Left lobe of liver (tissue), 2 donors: ENCODE measurements at places on chromosomes 13 and 19. TPM values are rescaled to one million over a fixed set of nuclear protein-coding genes. Genes with fewer than 3 reads are reported as not detected.

GRCh38 chr13:84303035-84303434 lies 420.8 kb upstream of the SLITRK1 start:
- no peak for DNase-seq

DNA sequence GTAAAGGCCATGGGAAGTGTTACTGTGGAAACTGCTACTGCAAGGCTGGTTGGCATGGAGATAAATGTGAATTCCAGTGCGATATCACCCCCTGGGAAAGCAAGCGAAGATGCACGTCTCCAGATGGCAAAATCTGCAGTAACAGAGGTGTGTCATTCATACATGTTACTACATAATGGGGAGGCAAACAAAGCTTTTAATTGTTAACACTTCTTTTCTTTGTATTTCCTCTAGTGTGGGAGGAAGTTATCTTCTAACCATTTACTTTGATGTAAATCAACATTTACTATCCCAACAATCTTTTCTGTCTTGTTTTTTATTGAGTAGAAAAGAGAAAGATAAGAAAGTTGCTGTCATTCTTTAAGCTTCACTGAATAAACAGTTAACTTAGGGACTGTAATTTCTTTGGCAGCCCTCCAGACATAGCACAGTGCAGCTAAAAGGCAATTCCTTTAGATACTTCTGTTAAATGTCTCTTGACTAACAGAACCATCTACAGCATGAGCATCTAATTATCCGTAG lies 126.9 kb downstream of the ITGBL1 start:
- DNase-seq = no peak

DNA sequence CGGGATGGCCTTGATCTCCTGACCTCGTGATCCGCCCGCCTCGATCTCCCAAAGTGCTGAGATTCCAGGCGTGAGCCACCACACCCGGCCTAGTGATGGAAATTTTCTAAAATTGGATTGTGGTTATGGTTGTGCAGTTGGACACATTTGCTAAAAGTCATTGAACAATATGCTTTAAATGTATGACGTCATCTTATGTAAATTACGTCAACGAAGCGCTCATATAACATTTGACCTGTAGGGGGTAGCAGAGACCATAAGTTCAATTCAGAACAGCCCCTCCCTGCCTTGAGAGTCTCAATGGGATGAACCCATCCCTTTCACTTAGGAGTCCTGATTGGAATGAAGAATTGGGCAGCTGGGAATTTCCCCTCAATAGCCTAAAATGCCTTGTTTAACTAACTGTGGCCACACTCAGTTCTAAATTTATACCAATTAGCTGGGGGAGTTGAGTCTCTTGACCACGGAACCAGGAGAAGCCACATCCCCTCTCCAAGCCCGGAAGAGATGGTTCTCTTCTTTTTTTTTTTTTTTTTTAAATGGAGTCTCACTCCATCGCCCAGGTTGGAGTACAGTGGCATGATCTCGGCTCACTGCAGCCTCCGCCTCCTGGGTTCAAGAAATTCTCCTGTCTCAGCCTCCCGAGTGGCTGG lies 15.2 kb upstream of the TLE6 start:
- DNase-seq = no peak

GAPDHS gene
- total RNA-seq = not detected

GRCh38 chr19:2469102-2469914 lies 6.6 kb upstream of the GADD45B start:
- no peak for DNase-seq

DNA sequence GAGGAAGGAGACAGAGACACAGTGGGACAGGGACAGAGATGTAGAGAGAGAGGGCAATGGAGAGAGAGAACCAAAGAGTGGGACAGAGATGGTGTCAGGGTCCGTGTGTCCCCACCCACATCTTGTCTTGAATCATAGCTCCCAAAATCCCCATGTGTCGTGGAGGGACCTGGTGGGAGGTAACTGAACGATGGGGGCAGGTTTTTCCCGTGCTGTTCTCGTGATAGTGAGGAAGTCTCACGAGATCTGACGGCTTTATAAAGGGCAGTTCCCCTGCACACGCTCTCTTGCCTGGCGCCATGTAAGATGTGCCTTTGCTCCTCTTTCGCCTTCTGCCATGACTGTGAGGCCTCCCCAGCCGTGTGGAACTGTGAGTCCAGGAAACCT lies 7.5 kb upstream of the PLA2G4C start:
- DNase-seq = no peak

GRCh38 chr19:10797541-10798256 lies 38.3 kb downstream of the TMED1 start:
- DNase-seq = no peak

DNA sequence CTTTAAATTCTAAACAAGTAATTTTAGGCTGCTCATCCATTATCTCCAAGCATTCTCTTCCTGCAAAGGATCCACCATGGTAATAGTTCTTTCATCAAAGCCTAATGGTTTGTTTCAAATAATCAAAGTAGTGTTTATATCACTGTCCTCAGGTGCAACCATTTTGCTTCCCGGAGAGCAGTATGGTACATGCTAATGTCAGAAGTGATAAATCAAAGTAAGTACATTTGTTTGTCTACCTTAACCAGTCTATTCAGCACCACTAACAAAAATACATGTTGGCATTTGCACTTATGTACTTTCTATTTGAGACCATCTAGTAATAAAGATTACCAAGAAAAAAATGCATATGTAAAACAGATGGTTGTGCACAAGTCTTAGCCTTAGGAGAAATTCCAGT lies 37.5 kb downstream of the DACH1 start:
- DNase-seq = no peak

SERPINE3 gene
- total RNA-seq = not detected

GRCh38 chr13:30142486-30143211 lies 164.7 kb downstream of the KATNAL1 start:
- no peak for DNase-seq

FXYD1 gene
- 280 TPM for total RNA-seq

- no peak for DNase-seq
These were observed 112.6 kb upstream of the DACH1 start for GRCh38 chr13:71979616-71980015.

GRCh38 chr13:91212231-91212630 lies 135.3 kb upstream of the MIR17HG start:
- DNase-seq = no peak

ZNF613 gene
- 1.5 TPM for total RNA-seq

DNA sequence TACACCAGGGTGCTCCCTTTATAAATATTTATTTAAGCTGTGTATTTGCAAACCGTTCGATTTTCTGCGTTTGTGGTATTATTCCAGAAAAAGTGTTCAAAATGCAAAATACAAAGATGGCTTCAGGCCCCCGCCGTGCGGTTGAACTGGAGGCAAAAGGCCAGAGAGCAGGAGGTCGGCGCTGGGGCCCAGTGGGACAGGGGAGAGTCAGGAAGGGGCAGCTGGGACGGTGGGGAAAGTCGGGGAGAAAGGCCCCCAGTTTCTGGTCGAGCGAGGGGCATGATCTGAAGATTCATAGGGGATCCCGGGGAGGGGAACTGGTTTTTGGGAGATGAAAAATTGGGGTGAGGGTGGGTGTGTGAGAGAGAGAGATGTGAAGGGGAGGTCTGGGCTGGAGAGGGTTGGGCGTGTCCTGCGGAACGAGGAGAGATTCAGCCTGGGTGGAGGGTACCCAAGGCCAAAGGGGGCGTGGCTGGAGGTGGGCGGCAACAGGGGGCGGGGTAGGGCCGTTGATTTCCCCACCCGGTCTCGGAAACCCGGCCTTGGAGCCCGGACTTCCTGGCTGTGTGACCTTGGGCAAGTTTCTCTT lies 678 bp downstream of the ISOC2 start:
- peak; percentile 89 for DNase-seq

- DNase-seq = no peak
These were observed 6.4 kb downstream of the PCDH9 start for GRCh38 chr13:67223742-67224141.

GRCh38 chr13:112346173-112346898 lies 29.8 kb upstream of the SPACA7 start:
- no peak for DNase-seq

GRCh38 chr13:36251526-36251925 lies 37.2 kb upstream of the SOHLH2 start:
- no peak for DNase-seq

TPRX1 gene
- not detected for total RNA-seq

ENOX1 gene
- 0.18 TPM for total RNA-seq

DNA sequence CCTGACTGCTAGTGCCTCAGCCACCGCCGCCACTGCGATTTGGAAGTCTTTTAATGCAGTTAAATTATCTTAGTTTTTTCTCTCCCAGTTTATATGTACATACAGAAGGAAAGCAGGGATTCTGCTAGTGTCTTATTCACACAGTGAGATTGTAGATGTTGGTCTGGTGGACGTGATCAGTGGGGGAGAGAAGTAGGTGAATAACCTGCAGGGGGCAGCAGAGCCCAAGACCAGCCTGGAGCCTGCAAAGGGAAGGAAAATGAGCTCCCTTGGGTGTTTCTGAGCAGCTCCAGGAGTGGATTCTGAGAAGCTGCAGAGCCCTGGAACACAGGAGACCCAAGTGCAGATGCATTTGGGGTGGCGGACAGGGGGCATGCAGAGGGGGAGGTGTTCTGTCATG lies 26.3 kb downstream of the ZNF844 start:
- no peak for DNase-seq

DNA sequence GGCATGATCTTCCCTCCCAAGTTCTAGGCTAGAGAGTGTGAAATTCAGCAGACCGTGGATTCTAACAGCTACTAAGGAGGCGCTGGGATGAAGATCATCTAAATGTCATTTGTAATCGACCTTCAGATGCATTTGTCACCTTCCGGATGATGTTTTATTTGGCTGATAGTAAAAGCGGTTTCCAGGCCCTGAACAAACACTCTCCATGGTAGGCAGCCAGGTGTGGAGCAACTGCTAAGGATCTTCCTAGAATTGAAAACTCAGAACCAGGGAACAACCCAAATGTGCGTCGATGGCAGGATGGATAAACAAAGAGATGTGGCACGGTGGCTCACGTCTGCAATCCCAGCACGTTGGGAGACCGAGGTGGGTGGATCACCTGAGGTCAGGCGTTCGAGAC lies 107.2 kb upstream of the CACNA1A start:
- DNase-seq = no peak

DNA sequence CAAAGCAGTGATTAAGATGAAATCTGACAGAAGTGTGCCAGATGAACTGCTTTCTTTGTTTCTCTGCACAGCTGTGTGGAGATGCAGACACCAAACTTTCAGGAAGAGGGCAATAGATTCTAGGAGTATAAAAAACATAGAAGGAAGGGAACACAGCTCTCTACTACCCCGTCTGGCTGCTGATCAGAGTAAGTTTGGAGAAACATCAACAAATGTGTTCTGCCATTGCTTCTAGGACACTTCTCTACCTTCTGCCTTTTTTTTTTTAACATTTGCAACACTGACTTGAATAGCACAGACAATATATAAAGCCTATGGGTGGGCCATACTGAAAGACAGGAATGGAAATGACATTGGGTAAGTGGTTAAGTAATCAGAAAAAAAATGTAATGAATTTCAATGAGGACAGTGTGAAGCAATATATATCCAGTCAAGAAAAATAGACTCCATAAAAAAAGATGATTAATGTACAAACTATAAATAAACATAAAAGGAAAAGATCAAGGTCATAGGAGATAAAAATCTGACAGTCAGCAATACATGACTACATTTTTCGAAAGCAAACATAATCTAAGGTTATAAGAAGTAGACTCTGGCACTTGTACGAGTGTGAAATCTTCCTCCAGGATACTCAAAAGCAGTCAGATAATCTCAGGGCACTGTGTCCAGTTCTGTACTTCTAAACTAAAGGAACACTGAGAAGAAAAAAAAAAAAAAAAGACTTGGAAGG lies 21.4 kb downstream of the NUFIP1 start:
- DNase-seq = no peak

DNA sequence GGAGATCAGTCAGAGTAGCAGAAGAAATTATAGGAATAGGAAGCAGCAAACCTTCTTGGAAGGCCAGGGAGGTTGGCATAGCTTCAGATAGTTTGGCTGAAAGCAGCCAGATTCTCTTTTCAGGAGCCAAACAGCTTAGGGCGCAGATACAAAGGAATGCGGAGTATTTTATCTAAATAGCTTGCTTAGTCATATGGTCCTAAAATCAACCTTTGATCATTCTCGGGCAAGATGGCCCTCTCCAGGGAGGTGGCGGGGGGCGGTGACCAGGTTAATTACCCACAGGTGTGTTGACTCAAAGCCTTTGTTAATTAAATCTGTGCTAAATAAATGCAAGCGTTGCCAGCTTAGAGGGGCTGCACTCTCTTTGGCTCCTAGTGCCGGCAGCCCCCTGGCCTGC lies 12.5 kb upstream of the NCR1 start:
- DNase-seq = peak; percentile 15

FAM83E gene
- total RNA-seq = 0.18 TPM

DNA sequence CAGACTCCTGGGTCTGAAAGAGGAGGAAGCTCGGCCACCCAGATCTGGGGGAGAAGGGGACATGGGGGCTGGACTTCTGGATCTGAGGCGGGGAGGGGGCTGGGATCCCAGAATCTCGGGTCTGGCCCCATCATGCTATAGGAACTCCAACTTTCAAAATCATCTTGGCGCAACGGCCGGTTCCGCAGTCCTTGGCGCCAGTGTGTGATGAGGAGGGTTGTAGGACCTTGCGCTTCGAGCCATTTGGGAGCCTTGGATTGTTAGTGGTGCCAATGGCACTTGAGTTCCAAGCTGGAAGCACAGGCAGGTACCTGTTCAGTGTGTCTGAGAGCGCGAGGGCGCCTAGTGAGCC lies 324 bp downstream of the RUVBL2 start:
- no peak for DNase-seq

DNA sequence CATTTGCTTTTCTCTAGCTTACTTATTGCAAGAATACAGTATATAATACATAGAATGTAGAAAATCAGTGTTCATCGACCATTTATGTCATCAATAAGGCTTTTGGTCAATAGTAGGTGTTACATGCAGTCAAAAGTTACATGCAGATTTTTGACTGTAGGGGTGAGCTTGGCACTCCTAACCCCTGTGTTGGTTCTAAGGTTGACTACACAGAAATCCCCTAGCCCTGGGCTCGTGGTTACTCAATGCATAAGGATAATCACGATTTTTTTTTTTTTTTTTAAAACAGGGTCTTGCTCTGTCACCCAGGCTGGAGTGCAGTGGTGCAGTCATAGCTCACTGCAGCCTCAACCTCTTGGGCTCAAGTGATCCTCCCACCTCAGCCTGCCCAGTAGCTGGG lies 4.0 kb upstream of the NWD1 start:
- no peak for DNase-seq

DNA sequence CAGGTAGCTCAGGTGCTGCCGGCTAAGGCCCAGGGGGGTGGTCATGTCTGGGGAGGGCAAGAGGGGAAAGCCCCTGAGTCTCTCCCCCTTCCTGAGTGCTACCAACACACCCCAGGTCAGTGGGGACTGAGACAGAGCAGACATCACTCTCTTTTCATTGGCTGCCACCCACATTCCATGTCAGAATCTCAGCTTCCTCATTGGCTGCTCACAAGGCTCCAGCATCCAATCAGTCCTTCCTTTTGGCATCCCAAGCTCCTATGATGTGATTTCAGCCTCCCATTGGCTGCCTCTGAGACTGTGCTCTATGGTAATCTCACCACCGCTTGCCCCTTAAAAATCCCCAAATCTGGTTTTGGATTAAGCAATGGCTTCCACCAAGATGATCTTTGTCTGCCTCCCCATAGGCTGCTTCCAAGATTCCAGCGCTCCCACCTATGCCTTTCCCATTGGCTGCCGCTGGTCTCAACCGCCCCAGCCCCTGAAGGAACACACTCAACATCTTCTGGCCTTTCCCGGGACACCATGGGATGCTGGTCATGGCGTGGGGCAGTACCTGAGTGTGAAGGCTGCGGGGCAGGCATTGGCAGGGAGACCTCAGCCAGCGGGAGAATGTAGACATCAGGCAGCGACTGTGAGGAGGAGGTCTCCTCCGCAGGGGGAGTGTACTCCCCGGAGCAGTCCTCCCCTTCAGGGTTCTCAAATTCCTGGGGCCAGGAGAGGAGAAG lies 2.0 kb downstream of the LMTK3 start:
- DNase-seq = no peak

GRCh38 chr13:77029436-77029835 lies 2.5 kb upstream of the FBXL3 start:
- DNase-seq = no peak
